ENCODE measurements at places on chromosomes 3 and 15. TPM values are rescaled to one million over a fixed set of nuclear protein-coding genes. Genes with fewer than 3 reads are reported as not detected.

The MCF2L2 gene
- 0.29 TPM for total RNA-seq

The SLC24A5 gene
- total RNA-seq: not detected

The C3orf20 gene
- total RNA-seq: not detected

The ACTC1 gene
- total RNA-seq: not detected

The IGSF10 gene
- 0.29 TPM for total RNA-seq

The MAP6D1 gene
- 10.4 TPM for total RNA-seq

The UPK1B gene
- not detected for total RNA-seq

The ZNF774 gene
- 0.18 TPM for total RNA-seq
